ENCODE measurements at places on chromosomes 4 and X. TPM values are rescaled to one million over a fixed set of nuclear protein-coding genes. Genes with fewer than 3 reads are reported as not detected.

NUP62CL gene
- total RNA-seq: 3.3 TPM

RASSF6 gene
- not detected for total RNA-seq

PORCN gene
- 18.5 TPM for total RNA-seq

- H3K27ac ChIP-seq: peak overlapping the region; percentile 23
- DNase-seq: no peak
- no peaks in the 10 kb centered on the region for H3K4me1 ChIP-seq
- H3K36me3 ChIP-seq: peaks cover 20% of the 10 kb centered on the region
- H3K27me3 ChIP-seq: no peaks in the 10 kb centered on the region
Measured at GRCh38 chrX:287670-288069, 6.5 kb downstream of the PLCXD1 start.

GRCh38 chr4:93072292-93072691 lies 756.3 kb upstream of the ATOH1 start:
- no peaks in the 10 kb centered on the region for H3K36me3 ChIP-seq
- DNase-seq: no peak
- H3K27ac ChIP-seq: no peak overlapping the region
- no peak overlapping the region for H3K4me3 ChIP-seq
- no peaks in the 10 kb centered on the region for H3K27me3 ChIP-seq
- H3K4me1 ChIP-seq: no peaks in the 10 kb centered on the region

DNA sequence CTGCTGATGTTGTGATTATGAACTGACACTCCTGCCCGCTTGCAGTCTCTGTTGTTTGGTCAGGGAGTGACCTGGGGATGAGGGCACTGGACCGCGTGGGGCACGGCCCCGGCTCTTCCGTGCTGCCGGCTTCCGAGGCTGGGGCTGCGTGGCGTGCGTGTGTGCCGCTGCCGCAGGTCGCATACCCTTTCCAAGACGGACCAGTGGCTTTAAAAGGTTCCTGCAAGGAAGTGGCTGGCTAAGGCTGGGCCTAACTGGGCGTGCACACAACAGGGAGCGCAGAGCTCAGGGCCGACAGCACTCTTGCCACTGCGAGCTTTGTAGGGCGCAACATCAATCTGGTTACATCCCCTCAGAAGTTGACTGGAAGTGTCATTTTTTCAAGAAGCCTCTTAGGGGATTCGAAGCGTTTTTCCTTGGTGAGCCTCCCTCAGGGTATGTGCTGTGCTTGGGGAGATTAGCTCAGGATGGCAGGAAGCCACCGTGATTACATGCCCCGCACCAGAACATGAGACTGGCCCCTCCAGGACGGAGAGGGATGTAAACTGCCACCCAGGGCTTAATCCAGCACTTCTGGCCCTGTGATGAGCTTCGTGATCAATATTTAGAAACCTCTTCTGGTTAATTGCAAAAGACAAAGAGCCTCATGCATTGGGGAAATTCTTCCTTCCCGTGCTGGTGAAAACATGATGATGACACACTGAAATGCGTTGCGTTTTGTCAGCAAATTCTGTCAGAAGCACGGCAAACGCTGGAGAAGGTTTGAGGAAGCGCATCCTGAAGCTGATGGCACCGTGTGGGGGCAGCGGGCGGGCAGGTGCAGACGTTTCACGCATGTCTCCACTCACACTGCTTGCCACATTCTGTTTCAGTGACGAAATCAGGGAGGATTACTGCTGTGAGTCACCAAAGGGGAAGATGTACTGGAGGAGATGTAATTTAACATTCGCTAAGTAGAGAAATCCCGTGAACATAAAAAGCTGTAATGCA lies 11.1 kb downstream of the MAEA start:
- DNase-seq: no peak
- no peak overlapping the region for H3K27ac ChIP-seq
- peaks cover 4% of the 10 kb centered on the region for H3K4me1 ChIP-seq

DNA sequence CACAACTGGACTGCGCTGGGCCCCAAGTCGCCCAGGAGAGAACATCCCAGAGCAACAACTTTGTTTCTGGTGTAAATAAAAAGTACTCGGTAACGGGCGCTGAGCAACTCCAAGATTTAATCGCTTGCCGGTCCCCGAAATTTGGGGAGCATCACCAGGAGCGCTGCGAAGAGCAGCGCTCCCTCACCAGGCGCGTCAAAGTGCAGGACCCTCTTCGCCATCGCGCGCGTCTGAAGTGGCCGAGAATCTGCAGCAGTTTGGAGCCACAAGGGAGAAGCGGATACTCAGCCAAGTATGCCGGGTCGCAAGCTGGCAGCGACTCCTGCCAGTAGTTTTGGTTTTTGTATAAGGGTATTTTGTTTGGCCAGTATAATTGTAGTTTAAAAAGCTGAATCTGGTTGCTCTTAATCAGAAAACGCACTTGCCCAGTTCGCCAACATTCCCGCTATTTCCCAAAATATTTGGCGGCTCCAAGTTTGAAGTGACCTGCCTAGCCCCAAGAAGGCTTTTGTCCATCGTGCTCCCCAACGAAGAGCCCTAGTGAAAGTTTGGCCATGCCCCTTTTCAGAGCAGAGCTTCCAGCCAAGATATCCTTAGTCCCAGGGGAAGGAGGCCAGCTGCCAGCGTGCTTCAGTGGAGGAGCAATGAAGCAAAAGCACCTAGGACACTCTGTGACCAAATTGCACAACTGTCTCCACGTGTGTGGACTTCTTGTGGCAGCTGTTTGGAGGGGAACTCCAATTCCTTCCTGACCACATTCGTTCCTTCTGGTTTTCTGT lies 557 bp upstream of the KDR start:
- peaks cover 4% of the 10 kb centered on the region for H3K27me3 ChIP-seq
- no peaks in the 10 kb centered on the region for H3K4me1 ChIP-seq
- no peak overlapping the region for H3K4me3 ChIP-seq
- no peaks in the 10 kb centered on the region for H3K36me3 ChIP-seq

GRCh38 chr4:21677173-21677572 lies 271.4 kb downstream of the KCNIP4 start:
- H3K36me3 ChIP-seq: no peaks in the 10 kb centered on the region
- DNase-seq: no peak
- no peak overlapping the region for H3K27ac ChIP-seq
- H3K27me3 ChIP-seq: no peaks in the 10 kb centered on the region
- H3K4me3 ChIP-seq: no peak overlapping the region
- H3K4me1 ChIP-seq: no peaks in the 10 kb centered on the region

- no peak overlapping the region for H3K27ac ChIP-seq
- no peaks in the 10 kb centered on the region for H3K36me3 ChIP-seq
- no peaks in the 10 kb centered on the region for H3K27me3 ChIP-seq
- H3K4me3 ChIP-seq: no peak overlapping the region
- peak; percentile 48 for DNase-seq
Measured at GRCh38 chrX:103941201-103941975, 21.0 kb upstream of the TMSB15B start.

DNA sequence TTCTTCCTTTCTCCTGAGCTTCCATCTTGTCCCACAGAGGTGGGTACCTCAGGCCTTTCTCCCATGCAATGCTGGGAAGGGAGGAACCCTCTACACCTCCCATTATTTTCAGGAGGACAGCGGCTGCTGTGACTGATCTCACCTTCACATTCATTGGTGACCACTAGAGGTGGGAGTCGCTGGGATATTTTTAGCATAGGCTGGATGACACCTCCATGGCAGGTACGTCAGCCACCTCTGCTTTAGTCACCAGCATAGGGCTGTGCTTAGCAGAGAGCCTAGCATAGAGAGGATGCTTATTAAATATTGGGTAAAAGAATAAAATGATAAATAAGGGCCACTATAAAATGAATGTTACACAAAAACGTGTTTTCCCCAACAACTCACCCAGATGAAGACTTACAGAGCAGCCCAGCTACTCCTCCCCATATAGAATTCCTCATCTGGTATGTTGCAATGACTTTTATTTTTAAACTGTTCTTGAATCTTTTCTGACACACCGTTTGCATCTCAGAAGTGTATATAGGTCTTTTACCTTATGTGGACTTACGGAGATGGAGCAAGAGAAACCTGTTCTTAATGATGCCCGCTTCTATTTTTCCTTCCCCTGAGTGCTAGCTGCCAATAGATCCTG lies 60.9 kb upstream of the SORBS2 start:
- H3K36me3 ChIP-seq: no peaks in the 10 kb centered on the region
- H3K4me3 ChIP-seq: no peak overlapping the region
- no peak overlapping the region for H3K27ac ChIP-seq

DNA sequence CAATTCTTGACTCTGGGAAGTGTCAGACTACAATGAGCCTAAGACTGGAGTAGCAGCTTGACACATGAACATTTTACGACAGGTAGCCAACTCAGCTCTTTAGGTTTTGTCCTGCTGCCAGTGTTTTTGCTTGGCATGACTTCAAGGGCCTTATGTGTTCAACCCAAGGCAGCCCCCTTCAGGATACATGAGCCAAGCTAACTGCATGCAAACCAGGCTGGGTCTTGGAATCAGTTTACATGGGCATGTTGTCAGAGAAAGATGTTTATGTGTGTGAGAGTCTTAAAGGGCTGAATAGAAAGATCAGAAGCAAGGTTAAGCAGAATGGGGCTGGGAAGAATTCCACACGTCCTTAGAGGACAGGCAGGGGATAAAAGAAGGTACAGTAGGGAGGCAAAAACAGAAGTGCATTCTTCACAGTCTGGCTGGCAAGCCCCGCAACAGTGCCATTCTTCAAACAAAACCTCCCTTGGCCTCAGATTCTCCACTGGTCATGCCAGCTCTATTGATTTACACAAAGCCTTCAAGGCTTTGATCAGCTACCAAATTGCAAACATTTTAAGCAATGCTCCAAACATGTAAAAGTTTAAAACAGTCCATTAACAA lies 97.3 kb downstream of the NKX6-1 start:
- DNase-seq: no peak
- no peaks in the 10 kb centered on the region for H3K36me3 ChIP-seq
- H3K27me3 ChIP-seq: no peaks in the 10 kb centered on the region
- H3K27ac ChIP-seq: no peak overlapping the region
- no peaks in the 10 kb centered on the region for H3K4me1 ChIP-seq
- H3K4me3 ChIP-seq: no peak overlapping the region

DNA sequence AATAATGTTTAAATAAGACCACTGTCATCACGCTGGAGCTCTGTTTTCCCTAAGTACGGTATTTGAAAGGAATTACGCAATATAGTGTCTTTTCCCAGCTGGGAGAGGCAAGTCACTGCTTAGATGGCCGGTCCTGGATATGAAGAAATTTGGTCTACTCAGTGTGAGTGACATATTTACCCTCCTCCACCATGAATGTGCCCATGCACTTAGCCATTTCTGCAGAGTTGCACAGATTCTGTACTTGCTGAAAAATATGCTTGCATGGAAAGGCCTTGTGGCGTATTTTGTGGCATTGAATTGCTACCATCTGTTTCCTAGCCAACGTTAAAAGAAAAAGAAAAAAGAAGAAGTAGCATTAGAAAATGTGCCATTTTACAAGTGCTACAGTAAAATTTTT lies 73.1 kb downstream of the ADGRL3 start:
- no peak overlapping the region for H3K27ac ChIP-seq
- no peak for DNase-seq
- no peaks in the 10 kb centered on the region for H3K27me3 ChIP-seq
